ENCODE measurements at places on chromosomes 5 and 9.

DNA sequence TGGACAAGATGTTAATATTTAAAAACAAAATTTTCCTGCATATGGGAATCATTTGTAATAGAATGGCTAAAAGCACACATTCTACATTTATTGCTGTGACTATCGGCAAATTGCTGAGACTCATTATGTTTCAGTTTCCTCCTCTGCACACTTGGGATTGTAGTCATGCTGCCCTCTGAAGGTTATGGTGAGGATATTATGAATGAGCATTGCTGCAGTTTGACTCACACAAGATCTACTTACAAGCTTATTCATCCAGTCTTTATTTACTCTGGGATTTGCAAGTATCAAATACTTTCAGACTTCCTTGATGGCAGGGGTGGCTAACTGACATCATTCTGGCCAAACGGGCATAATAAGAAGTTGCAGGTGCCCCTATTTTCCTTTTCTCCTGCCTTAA, 9.5 kb upstream of the NFIL3 start:
- DNase-seq = peak; percentile 18

DNA sequence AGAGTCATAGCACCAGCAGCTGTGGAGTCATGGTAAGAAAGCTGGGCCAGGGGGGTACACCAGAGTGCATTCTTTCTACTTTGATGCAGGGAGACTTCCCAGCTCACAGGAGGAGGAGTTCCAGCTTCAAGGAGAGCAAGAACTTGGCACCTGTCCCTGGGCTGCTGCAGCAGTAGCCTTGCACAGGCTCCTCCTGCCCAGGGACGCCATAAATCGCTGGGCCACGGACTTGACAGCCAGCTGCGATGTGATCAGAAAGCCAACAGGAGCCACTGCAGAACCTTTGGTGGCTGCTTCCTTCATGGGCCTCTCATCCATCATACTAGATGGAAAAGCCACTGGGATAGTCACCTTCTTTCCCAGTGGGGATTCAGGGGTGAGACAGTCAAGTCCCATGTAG, 234.7 kb downstream of the NMUR2 start:
- DNase-seq = no peak

GRCh38 chr5:136396886-136397285, 31.5 kb upstream of the TRPC7 start:
- no peak for DNase-seq

DNA sequence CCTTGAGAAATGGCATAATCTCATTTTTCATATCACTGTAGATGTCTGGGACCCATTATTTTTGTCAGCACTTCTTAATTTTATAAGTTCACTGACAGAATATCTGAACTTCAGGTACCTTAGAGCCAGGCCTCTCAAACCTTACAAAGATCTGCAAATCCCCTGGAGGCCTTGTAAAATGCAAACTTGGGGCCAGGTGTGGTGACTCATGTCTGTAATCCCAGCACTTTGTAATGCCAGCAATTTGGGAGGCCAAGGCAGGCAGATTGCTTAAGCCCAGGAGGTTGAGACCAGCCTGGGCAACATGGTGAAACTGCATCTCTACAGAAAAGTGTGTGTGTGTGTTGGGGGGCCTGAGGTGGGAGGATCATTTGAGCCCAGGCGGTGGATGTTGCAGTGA, 30.8 kb downstream of the RASGRF2 start:
- no peak for DNase-seq

Measured in NCI-H1436 (cell line).